ENCODE measurements at places on chromosomes 2 and 18.

DNA sequence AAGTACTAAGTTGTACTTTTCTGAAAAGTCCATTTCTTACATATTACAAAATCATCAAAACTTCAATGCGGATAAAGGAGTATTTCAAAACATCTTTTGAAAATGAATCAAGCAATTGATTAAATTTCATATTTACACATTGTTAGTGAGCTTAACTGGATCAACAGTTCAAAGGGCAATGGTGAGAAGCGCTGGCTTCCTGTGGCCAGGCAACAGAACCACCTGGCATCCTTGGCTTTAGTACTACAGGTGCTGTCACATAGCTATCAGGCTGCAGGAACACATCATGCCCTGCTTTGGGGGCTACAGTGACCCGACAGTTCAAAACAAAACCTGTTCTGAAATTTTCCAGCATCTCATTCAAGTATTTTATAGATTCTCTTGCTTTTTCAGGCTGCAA is 59.2 kb downstream of the SMAD2 start:
- no peak for DNase-seq

- DNase-seq: no peak
Observed at GRCh38 chr18:27803957-27804356, 373.0 kb downstream of the CDH2 start.

GRCh38 chr2:8098476-8099266 is 583.2 kb upstream of the ID2 start:
- no peak for DNase-seq

DNA sequence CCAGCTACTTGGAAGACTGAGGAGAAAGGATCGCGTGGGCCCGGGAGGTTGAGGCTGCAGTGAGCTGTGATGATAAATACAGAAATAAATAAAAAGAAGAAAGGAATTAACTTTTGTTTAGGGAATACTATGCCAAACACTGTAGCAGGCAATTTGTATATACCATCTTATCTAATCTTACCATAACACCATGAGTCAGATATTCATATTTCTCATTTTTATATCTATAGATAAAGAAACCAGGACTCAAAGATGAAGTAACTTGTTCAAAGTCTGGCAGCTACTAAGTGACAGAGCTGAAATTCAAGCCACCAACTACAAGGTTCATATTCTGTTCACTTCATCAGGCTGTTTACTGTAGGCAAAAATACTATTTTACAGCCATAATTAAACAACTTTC is 119.2 kb upstream of the SLC39A10 start:
- DNase-seq: no peak

DNA sequence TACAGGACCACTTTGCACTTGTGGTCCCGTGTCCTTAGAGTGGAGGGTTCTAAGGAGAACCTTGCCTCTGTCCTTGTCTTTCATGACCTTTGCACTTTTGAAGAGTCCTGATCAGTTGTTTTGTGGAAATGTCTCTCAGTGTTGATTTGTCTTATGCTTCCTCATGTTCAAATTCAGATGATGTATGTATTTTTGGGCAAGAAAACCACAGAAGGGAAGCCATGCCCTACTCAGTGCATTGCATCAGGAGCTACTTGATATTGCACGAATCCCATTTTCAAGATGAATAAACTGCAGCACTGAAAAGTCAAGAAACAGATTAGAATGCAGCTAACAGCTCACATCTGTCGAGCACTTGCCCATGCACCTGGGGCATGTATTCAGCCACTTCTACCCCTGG is 152.2 kb downstream of the INHBB start:
- DNase-seq: no peak

- DNase-seq: no peak
Observed at GRCh38 chr2:9364791-9365497, 58.4 kb downstream of the ITGB1BP1 start.

DNA sequence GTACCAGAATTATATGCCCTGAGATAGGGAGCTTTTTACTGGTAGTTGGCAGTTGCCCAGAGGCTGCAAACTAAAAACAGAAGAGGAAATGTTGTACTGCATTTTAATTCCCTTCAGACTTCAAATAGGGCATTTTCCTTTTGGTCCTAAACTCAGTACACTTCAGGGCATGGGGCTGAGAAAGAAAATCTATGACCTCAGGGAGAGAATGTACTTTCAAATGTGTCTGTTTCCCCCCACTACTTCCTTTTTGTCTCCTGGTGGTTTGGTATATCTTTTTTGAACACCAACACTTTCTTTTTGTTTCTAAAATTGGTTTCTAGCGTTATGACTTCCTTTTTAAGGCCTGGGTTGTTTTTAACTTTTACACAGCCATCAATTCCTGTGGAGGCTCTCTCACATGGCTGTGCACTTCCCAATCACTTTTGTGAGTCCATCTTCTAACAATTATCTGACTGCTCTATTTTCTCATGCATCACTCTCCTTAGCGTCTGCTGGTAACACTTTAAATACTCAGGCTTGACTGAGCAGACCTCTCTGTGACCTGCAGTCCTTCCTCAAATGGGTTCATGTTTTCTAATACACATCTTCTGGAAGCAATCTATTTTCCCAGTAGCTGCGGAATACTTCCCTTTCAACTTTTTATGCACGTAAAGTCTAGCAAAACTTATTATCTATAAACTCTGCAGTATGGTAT is 596.0 kb downstream of the LRP1B start:
- peak; percentile 27 for DNase-seq

DNA sequence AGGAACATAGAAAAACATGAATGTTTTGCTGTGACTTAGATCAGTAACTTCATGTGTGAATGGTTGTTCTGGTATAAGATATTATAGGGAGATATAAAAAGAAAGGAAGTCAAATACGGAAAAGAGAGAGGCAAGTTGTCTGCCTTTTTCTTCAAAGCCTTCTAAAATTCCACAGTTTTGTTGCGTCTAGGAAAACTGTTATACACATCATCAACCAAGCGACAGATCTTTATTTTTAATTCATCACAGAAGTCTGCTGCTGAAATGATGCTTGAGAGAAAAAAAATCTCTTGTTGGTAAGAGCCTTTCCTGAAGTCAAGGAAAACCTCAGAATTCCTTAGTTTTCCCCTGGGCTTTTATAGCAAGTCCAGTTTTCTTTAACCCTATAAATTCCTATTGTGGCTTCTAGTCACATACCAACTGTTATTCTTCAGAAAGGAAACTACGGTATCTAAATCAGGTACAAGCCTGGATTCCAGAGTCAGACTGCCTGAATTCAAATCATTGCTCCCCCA is 36.3 kb upstream of the TANC1 start:
- no peak for DNase-seq

GRCh38 chr2:72011791-72012190 is 135.9 kb downstream of the CYP26B1 start:
- DNase-seq: no peak

DNA sequence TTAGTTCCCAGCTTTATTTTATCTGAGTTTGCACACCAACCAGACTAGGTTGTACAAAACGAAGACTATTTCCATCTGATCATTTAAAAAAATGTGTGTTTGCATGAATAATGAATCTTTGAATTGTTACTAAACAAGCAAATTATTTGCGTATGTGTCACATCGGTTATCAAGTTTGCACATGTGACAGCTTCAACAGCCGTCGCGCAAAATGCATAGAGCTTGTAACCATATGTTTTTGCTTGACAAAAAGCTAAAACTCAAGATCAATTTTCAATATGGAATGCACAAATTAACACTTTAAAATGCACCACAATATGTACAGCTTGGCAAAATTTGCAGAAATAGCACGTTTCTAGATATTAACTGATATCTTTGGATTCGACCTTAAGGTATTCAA is 184.1 kb downstream of the PTGR3 start:
- DNase-seq: no peak

DNA sequence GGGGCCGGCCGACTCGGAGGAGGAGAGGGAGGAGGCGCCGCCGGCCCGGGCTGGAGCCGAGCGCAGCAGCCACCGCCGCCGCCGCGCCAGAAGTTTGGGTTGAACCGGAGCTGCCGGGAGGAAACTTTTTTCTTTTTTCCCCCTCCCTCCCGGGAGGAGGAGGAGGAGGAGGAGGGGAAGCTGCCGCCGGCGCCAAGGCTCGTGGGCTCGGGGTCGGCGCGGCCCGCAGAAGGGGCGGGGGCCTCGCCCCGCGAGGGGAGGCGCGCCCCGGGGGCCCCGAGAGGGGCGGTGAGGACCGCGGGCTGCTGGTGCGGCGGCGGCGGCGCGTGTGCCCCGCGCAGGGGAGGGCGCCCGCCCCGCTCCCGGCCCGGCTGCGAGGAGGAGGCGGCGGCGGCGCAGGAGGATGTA is 316 bp downstream of the CRIM1 start:
- no peak for DNase-seq
